Activated T-helper 1 cell treated with anti-CD3 and anti-CD28 coated beads, Interleukin-2, amount 50 U/mL, for 16 hours (primary cell): ENCODE measurements at places on chromosomes 16 and 17.
A peak's percentile ranks its signal among the peaks of the same experiment; 100 is the strongest.

GRCh38 chr17:72592242-72592966 lies 471.6 kb downstream of the SOX9 start:
- peak; percentile 13 for DNase-seq

- DNase-seq, result no peak
Measured at GRCh38 chr17:76498876-76499251, 2.4 kb downstream of the RHBDF2 start.

DNA sequence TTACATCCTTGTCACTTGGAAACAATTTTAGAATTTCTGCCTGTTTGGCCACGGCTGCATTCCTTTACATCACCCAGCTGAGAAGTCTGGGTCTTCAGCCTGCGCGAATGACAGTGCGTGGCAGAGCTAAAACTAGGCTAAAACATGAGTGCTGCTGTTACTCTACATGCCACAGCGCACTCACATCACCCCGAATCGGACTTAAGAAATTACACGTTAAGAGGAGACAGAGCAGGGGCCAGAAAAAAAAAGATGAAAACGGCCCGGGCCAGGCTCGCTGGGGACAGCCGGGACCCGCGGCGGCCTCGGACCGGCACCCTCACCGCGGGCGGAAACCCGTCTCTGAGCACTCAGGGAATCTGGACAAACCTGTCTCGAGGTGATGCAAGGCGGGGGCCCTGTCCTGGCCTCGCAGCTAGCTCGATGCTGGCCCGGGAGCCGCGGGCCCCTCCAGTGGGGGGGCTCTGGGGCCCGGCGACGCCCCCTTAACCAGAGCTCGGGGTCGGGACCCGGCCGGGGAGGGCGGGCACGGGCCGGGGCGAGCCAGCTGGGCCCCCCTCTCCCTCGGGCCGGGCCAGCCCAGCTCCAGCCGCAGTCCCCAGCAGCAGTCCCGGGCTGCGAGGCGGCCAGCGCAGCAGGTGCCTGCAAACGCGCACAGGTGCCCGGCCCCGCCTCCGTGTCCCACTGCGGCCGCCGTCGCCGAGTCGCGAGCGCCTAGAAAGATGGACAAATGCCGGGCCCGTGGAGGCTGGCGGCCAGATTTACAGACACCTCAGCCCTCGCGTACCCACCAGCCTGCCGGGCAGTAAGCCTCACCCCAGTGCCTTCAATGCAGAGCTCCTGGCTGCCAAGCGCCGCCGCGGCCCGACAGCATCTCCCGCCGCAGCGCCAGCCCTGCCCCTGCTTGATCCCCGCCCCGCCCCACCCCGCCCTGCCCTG lies at the start of gene AKTIP:
Gene AKTIP, minus strand, starts transcription at position 879 of the 939 bp plus-strand sequence. CDS start 2,950 bp downstream, outside the sequence.
- no peak for DNase-seq

DNA sequence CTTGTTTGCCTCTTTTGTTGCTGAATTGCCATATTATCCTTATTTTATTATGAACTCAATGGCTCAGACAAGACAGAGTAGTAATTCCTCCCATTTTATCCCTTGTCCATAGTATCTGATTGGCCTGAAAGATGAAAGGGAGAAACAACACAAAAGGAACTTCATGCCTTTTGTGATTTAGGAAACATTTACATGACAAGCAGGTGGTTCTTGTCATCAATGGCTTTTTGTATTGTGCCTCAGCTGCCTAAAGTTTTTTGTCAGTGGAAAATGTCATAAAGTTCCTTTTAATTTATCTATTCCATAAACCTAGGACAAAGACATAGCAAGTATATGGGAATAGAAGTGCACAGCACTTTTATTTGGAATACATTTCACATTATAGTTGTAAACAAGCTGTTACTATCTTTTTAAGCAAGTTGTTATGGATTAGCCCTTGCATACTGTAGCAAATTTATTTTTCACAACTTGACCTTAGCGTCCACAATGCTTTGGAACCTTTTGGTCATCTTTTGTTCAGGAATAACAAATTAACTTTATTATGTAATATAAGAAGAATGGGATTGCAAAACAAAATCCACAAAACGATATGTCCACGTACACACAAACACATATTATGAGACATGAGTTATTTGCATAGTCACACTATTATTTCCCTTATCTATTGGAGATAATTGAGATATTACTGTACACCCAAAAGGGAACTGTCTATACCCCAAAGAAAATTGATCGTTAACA lies 12.4 kb upstream of the MPHOSPH6 start:
- no peak for DNase-seq

DNA sequence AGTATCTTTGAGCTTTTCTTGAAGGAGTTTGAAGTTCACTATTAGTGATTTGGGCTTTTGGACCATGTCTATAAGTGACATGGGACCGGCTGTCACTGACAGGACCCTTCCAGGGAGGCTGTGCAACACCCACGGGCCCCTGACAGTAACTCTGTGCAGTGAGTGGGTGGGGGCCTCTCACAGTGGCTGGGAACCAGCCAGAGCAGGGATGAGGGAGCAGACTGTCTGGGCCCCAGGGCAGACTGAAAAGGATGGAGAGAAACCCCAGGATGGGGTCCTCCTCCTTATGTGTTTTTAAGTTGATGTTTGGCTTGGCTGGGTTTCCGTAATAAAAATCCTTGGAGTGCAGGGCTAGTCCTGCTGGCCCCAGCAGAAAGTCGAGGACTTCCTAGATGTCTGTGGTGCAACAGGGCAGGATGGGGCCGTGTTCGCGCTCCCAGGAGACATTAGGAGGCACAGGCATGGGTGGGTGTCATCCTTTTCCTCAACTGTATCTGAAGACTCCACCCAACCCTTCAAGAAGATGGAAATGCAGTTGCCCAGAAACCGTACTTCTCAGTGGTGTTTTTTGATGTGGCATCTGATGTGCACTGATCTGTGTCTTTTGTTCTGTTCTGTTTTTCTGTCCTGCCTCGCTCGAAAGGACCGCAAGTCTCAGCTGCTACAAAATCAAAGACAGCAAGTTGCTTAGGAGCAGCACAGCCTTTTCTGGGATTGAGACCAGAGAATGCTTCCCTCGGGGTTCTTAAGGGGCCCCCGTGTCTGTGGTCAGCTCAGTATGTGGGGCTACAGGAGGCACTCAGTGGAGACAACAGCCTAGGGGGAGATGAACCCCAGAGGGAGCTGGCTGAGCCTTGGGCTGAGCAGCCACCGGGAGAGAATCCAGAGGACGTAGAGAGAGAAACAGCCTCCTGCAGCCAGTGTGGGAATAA lies 24.2 kb downstream of the PLD6 start:
- DNase-seq, result no peak

DNA sequence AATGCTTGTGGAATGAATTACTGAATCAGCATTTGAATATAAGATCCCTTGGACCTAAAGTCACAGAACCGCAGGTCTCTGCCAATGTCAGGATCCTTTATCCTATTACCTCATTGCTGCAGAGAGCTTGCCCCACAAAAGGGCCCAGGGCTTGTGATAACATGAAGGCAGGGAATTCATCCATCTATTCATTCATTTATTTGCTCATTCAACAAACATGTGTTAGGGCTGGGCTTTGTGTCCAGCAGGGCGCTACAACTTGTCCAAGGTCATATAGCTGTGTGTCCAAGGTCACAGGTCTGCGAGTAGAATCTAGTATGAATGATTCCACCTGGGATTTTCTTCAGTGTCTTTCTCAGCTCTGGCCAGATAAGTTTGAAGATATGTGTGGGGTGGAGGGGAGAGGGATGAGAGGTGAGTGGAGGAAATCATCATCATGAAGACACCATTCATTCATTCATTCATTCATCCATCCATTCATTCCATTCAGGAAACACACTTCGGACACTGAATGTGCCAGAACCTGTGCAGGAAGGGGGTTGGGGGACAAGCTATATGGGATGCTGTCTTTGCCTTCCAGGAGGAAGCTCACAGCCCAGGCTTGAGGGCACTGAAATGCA lies 1.3 kb upstream of the UNC45B start:
- no peak for DNase-seq

DNA sequence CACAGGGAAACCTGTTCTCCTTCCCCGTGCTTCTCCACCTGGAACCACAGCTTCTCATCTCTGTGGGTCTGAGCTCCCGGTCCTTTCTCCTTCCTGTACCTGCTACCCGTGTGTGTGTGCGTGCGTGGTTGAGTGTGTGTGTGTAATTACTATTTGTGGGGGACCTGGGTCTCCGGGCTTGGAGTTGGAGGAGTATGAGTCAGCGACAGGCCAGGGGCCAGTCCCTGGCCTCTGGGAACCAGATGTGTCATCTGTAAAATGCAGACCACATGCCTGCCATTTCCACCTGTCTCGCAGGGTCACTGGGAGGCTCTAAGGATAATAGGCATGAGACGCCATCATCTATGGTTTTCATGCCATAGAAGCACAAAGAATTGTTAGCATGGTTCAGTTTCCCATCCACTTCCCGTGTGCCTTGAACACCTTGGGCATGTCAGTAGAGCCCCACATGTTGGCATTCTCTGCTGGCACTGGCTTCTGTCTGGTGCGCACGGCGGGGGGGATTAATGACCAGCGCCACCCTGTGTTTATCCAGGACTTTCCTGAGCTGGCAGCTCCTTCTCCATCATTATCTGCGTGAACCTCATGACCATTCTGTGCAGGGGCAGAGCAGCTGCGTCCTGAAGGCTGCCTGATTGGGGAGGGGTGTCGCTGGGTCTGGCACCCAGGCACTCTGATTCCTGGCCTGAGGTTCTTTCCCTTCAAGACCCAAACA lies 1.5 kb downstream of the ZNF205 start:
- DNase-seq, result no peak

DNA sequence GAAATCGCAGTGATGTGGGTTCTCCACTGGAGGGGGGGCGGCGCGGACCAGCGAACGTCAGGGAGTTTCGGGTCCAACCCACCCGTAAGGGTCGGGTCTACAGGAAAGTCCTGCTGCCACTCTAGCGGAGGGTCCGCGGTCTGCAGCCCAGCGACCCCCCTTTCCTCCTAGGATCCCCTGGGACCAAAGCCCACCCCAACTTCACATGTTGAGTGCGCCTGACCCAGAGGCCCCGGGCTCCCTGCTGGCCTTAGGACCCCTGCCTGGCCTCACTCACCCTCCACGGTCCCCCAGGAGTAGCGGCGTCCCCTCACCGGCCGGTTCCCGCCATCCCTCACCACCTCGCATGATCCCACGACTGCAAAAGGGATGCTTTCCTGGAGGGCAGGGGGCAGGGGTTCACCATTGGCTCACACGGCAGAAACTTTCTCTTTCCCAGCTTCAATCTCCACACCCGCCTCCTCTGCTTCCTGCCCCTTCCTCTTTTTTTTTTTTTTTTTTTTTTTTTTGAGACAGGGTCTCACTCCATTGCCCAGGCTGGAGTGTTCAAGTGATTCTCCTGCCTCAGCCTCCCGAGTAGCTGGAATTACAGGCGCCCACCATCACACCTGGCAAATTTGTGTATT lies 3.1 kb downstream of the SEPTIN1 start:
- DNase-seq, result no peak

DNA sequence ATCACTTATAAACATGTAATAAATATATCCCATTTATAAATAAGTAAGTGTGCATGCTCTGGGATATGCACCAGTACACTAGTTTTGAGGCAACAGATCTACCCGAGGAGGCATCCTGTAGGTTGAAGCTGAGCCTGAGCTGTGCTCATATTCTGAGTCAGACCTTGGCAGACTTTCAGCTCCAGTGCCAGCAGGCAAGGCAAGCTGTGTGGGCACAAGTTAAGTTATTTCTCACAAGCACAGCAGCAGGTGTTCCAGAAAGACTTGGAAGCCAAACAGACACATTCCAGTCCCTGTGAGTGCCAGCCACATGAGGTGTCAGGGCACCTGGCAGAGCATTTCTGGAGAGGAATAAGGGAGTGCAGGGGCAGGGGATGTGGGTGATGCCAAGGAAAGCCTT lies 1.3 kb upstream of the CLEC19A start:
- no peak for DNase-seq

GRCh38 chr17:5871666-5872065 lies 198.5 kb upstream of the WSCD1 start:
- DNase-seq, result no peak

DNA sequence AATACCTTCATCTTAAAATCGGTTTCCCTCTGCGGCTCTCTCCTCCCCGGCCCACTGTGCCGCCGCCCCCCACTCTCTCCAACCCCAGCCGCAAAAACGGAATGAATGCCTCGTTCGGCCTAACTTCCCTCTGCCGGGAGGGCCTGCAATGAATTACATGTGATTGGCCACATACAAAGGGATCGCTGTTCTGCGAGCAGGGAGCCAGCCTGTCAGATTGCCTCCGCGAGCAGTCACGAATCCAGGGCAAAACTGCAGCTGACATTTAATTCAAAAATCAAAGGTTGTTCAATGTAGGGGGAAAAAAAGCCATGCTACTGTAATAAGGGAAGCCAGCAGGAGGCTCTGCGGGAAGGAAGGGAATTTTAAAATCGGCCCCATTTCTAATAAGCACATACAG lies 84.9 kb downstream of the TBC1D16 start:
- DNase-seq, result no peak

DNA sequence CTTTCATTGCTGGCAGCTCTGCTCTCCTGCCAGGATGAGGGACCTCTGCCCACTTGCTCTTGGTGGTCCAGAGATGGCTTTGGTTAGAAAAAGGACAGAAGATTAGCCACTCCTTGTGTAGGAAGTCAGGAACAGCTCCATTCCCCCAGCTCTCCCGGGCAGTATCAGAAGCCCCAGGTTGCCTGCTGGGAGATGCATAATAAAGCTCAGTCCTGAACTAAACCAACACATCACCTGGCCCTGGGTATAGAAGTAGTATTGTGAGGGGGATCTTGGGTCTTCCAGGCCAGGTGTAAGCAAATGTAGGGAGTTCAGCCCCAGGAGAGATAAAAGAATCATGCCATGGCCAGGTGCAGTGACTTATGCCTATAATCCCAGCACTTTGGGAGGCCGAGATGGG lies 52.4 kb downstream of the NEUROD2 start:
- no peak for DNase-seq

GRCh38 chr16:82432261-82432660 lies 194.5 kb upstream of the CDH13 start:
- no peak for DNase-seq

GRCh38 chr17:49987681-49988441 lies 7.2 kb downstream of the DLX3 start:
- no peak for DNase-seq

- DNase-seq, result no peak
Measured at GRCh38 chr17:39738568-39738901, 797 bp downstream of the GRB7 start.

- no peak for DNase-seq
Measured at GRCh38 chr16:75105306-75106061, 11.1 kb downstream of the LDHD start.

DNA sequence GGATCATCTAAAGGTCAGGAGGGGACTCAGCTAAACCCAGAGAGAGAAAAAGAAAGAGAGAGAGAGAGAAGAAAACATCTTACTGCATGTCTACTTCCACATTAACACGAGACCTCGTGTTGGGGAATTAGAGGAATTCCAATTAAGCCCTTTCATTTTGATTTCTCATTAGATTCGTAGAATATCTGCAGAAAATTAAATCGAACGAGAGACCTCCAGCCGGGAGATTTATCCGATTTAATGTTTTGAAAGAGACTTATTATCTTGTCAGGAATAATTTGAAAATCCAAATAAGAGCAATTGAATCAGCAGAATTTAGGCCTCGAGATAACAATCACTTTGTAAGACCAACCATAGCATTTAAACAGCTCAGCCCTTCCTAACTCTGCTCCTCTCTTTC lies 175.6 kb downstream of the ABCC12 start:
- no peak for DNase-seq
